ENCODE measurements at places on chromosomes 1 and 21.

- no peak for DNase-seq
These were observed 1.0 kb downstream of the MARCKSL1 start for GRCh38 chr1:32334864-32335534.

DNA sequence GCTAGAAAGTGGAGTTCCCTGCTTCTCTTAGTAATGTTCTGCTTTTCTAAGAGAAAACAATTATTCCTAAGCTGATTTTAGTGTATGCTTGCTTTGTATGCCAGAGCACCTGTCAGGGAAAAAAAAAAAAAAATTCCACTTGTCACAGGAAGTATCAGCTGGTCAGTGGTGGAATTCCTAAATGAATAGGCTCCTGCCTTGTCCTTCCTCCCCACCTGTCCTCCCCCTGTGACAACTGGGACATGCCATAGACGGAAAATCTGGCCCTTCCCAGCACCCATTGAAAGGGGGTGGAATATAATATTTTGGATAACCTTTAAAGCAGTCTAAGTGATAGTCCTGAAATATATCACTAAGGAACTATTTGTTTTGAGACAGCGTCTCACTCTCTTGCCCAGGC is 10.8 kb downstream of the FNDC5 start:
- no peak for DNase-seq

DNA sequence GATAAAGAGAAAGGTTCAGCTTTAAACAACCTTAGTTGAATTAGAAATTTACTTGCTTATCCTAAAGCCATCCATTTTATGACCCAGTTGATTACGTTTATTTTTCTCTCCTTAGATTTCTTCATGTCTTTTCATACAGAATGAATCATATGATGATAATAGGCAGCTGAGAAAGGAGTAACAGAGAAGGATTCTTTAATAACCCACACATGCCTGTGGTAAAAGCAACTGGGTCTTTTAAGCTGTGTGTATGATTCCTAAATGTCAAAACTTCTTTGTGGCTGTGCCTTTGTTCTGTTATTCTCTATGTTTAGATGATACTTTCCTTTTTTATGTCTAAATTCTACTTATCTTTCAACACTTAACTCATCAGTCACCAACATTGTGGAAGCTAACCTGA is 626.5 kb downstream of the NCAM2 start:
- no peak for DNase-seq

GRCh38 chr1:56806804-56807203 is 12.4 kb downstream of the FYB2 start:
- DNase-seq = no peak

- DNase-seq = no peak
These were observed 70.0 kb downstream of the TRABD2B start for GRCh38 chr1:47927165-47927564.

- DNase-seq = no peak
These were observed 421.5 kb downstream of the RWDD3 start for GRCh38 chr1:95655321-95656020.

GRCh38 chr1:25922056-25922970 is 16.1 kb upstream of the STMN1 start:
- DNase-seq = peak; percentile 49

DNA sequence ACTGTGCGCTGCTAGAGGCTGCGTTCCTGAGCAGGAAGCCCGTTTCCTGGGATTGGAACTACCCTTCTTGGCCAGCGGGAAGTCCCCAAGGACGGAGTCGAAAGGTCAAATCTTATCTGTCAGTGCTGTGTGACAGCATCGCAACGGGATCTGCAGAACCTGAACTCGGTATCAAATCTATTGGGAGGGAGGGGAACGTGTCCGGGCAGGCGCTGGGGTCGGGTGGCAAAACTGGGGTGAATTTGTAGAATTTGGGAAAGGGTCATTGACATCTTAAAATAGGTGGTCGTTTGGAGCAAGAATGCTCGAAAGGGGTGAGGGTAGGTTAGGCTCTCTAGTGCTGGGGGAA is 725 bp upstream of the ARPC5 start:
- DNase-seq = no peak

GRCh38 chr1:157803851-157804250 is 16.1 kb downstream of the FCRL1 start:
- no peak for DNase-seq

DNA sequence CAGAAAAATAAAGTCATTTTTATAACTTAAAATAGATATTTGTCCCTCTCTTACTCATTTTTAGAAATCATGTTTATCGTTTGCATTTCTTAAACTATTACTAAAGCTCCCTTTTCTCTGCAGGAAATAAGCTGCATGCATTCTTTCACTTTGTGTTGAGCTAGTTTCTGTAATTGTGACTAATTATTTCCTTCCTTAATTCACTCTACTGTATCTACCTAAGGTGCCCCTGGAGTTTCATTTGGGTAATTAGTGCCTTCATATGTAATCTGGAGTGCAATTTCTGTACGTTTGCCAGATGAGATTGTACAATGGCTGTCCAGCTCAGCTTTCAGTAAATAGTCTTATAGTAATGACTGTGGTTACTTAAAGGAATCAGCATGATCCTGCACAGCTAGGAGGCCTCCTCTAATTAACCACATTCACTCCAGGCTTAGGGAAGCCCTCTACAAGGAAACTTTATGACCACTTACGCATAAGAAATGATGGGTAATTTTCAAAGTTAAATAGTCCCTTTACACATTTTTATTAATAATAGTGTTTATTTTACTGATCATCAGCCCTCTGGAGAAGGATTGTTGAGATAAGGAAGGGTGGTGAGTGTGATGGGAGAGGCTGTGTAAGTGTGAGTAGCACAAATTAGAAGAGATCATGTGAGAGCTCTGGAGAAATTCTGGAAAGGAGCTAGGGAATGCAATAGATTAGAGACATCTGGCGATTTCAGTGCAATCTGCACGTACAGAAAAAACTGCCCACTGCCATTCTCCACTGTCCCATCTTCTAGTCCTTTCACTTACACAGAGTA is 86.8 kb downstream of the LRRC8C start:
- no peak for DNase-seq

- no peak for DNase-seq
These were observed 9.5 kb upstream of the DEGS1 start for GRCh38 chr1:224173523-224173922.

- no peak for DNase-seq
These were observed 703.2 kb downstream of the MRPL39 start for GRCh38 chr21:24903994-24904635.

- DNase-seq = no peak
These were observed 46.0 kb downstream of the OPTC start for GRCh38 chr1:203539831-203540546.

DNA sequence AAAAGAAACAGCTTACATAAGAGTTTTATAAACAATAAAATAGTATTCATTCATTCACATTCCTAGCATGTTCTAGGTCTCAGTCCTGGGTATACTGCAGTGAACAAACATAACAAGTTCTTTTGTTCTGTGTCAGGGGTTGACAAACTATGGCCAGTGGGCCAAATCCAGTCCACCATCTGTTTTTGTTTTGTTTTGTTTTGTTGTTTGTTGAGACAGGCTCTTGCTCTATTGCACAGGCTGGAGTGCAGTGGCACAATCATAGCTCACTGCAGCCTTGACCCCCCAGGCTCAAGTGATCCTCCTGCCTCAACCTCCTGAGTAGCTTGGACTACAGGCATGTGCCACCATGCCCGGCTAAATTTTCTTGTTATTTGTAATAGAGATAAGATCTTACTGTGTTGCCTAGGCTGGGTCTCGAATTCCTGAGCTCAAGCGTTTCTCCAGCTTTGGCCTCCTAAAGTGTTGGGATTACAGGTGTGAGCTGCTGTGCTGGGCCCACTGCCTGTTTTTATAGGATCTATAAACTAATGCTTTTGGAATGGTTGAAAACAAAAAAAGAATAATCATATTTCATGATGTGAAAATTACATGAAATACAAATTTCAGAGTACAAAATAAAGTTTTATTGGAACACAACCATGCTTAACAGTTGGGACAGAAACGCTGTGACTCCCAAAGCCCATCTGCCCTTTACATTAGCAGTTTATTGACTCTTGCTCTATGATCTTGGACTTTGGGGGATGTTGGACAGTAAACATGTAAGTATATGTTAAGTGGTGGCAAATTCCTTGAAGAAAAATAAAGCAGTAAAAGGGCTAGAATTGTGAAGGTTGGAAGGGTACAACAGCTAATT is 17.9 kb downstream of the CAPZA1 start:
- no peak for DNase-seq

Data from NCI-H2029 treated with DMSO at 0.1 percent for 48 hours (cell line).